IPS-NIHi11 (cell line): ENCODE measurements at places on chromosomes 1 and 21.

DNA sequence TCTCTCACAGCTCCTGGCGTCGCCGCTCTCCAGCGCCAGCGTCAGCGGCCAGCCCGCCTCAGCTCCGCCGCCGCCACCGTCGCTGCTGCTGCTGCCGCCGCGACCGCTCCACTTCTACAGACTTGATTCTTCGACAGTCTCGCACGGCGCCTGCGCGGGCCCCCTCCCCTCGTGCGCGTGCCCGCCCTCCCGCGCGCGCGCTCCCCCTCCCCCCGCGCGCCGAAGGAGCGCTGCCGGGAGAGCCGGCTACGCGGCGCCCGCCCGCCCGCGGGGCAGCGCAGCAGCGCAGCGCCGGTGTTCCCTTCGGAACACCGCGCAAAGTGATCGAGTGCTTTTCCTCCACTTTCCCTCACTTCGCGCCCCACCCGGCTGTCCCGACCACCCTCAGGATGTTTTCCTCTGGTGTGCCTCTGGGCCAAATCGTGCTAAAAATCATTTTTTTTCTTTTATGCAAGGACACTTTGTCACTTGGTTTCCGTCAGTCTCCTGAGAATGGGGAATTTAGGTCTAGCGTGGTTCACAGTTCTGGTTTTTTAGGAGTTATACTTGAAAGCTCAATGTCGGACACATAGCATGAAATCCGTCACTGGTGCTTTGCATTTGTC is at the start of gene IRF2BP2:
Gene IRF2BP2, minus strand, starts transcription at position 118 of the 605 bp plus-strand sequence. CDS start 684 bp downstream, outside the sequence.
- peak; percentile 89 for DNase-seq

DNA sequence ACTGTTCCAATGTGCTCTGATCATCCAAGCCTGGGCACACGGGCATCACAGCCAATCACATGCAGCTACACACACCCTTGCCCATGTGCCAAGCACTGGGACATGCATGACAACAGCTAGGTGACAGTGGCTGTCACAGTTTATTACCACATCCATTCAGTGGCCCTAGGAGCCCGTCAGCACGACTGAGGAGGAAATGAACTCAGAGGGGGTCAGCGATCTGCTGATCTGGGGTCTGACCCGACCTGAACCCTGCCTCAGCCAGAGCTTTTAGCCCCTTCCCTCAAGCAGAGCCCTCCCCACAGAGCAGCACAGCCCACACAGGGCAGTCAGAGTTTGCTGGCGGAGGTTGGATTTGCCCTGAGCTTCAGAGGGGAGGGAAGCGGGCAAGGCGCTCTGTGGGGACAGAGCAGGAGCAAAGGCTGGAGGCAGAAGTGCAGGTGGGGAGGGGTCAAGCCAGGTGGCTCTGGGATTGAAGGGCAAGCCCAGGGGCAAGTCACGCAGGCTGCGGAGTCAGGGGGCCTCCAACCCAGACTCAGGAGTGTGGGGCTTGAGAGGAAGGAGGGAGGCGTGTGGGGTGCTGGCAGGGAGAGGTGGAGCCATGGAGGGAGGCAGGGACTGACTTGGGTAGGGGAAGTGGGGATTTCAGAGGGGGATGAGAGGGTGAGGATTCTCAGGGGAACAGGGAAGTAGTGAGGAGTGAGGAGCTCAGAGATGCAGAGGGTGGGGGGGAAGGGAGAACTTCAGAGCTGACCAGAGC is 10.4 kb downstream of the SH3BGRL3 start:
- peak; percentile 49 for DNase-seq

DNA sequence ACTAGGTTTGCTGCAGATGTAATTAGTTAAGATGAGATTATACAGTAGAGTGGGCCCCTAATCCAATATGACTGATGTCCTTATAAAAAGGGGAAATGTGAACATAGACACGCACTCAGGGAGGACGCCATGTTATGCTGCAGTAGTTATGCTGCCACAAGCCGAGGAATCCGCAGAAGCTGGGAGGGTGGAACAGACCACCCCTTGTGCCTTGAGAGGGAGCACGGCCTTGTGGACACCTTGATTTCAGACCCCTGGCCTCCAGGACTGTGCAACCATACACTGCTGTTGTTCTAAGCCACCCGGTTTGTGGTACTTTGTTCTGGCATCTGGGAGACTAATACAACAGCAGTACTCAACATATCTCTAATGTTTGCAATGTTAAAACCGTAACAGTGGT is 57.9 kb upstream of the HIVEP3 start:
- DNase-seq, result no peak

- no peak for DNase-seq
These were observed 22.7 kb downstream of the FMO3 start for GRCh38 chr1:171113382-171113781.

DNA sequence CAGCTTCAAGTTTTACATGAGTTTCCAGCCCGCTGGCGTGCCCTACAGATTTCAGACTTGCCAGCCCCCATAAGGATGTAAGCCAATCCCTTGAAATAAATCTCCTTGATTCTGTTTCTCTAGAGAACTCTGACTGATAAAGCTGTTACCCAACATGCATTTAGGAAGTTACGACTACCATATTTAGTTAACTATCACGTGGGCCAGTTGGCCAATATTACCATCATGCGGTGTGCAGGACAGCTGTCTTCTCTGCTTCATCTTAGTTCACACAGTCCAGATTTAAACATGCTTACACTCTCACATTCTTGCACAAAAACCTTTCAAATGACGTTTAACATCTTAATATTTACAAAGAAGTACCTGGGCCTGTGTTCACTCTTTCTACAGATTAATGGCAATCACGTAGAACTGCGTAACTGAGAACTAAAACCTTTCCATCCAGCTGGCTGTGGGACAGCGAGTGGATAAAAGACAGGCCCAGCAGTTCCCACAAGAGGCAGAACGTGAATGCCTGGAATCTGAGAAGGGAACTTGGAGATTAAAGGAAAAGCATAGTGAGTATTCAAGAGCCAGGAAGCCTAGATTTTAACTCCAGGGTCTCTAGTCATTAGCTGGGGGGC is 20.8 kb downstream of the FAM177B start:
- no peak for DNase-seq

DNA sequence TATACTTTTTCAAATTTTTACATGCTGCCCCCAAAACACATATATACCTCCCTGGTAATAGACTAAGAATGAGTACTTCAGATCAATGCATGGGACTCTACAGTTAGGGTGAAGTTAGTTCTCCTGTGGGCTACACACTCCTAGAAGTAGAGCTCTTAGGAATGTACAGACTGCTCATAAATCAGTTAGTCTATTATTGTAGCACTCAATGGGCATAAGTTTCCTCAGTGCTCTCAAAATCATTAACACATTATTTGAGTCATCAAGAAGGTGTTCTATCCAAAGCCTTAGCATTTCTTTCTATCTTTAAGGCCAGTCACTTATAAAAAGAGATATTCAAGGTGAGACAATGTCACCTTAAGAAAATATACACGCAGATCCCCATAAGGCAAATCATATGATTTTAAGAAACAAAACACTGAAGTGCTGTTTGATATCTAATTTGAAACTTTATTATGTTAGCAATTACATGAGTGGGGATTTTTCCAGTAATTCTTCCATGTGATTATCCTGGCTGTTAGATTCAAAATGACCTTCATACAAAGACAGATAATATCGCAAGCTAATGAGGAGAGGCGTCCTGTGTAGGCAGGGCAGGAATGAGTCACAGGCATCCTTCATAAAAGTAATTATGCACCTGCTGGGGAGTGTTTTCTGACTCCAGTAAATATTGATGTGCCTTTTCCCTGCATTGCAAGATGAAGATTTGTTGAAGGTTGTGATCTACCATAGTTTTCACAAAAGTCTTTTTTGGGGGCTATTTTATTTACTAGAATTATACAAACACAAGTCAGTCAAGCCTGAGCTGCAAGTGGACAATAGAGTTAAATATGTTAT is 167.2 kb upstream of the ATP1B1 start:
- no peak for DNase-seq

DNA sequence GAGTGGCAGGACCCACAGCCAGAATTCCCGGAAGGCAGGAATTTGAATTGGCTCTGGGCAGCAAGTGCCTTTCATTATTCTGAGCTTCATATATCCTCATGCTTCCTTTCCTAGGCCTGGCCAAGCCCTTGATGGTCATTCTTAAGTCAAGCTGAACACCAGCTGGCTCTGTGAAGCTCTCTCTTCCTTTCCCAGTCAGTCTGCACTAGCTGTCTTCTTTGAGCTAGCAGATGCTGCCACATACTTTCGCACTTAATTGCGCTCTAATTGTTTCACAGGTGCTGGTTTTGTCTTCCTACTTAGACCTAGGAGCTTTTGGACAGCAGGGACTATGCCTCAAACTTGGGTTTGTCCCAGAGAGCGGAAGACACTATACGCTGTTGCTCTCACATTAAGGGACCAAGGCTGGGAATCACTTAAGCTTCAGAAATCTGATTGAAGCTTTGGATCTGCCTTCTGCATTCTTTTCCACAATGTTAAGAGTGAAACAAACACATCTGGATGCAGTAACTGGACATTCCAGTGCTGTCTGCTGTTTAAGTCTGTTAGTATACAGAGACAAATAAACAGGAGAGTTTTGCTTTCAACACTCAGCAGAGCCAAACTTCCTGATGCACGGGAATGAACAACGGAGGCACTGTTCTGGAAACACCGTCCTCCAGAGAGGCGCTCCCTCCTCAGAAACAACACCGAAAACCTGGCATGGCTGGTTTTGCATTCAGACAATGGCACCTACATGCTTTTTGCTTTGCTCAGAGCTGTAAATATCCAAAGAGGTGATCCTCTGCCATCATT is 2.2 kb downstream of the TLR5 start:
- DNase-seq, result no peak

DNA sequence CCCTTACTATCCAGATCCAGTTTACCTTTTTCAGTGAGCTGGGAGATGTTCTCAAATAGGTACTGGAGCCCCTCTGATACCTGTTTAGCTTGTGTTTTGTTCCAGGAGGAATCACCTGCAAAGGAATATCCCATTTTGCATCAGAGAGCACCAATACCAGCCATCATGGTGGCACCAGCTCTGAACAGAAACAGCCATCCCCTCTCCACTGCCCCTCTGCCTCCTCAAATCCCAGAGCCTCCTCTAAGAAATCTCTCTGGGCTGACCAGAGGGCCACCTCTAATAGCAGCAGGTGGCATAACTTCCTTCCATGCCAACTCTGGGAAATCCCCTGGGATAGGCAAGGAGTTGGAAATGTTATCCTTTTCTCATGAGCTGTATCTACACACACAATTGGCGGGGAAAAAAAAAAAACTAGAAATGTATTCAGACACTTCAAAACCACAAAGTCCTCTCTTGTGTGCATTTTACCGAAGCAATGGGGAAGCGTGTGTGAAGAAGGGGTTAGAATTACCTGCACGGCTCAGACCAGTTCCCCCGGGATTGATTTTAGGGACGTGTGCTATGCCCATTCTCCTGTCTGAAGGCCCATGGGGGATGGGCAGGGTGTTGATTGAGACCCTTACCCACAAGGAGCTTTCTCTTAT is 2.4 kb downstream of the PGLYRP4 start:
- no peak for DNase-seq

GRCh38 chr1:111570781-111571181 is 48.8 kb upstream of the RAP1A start:
- DNase-seq, result peak; percentile 42

DNA sequence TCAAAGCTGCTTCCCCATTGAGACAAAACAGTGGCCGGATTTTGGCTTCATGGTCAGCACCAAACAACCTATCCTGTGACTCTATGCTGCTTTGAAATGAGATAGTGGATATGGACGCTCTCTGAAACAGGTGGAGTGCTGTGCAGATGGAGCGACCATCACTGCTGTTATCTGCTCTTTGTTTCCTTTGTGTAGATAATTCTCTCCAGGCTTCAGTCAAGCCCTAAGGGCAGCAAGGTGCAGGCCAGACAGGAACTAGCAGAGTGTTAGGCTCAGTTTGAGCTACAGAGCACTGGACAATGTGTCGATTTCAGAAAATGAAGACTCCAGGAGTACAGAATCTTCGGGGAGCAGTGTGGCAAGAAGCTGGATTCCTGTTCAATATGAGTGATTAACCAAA is 4.8 kb upstream of the IRF6 start:
- no peak for DNase-seq

DNA sequence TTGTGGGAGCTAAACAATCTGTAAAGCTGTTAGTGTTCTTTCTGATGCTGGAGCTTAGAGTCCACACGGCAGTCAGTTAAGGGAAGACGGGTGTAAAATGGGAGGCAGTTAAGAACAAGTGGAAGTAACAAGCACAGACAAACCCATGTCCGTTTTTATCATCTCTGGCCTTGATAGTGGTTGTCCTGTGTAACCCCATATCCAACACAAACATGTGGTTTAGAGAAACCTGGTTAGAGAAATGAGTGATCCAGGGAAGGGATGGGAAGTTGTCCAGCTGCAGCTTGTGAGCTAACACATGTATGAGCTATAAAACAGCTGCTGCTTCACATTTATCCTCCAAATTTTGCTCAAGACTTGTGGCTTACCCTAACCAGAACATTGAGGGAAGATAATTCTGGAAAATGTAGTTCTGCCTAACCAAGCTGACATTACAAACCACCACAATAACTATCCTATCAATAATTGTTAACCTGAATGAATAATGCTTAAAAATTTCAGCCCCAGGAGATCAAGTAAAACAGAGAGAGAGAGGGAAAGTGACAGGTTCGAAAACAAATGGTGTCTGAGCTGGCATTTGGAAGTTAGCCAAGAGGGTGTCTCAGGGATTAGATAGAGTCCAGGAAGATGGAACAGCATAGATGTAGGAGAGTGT is 10.6 kb upstream of the C1orf162 start:
- DNase-seq, result no peak

DNA sequence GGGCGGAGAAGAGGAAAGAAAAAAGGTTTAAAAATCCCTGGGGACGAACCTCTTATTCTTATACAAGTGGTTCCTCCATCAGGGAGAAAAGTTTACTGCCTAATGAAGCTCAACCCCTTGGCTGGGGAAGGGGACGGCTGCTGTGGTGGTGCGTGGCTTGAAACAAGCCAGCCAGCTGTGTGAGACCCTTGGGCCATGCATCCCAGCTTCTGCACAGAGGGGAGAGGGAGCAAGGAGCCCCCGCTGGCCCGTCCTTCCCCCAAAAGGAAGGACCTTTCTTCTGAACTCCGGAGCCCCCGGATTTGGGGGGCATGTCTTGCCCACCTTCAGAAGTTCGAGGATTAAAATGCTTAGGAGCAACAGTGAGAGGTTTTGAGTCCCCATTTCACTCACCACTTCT is 67.3 kb downstream of the STUM start:
- DNase-seq, result no peak

DNA sequence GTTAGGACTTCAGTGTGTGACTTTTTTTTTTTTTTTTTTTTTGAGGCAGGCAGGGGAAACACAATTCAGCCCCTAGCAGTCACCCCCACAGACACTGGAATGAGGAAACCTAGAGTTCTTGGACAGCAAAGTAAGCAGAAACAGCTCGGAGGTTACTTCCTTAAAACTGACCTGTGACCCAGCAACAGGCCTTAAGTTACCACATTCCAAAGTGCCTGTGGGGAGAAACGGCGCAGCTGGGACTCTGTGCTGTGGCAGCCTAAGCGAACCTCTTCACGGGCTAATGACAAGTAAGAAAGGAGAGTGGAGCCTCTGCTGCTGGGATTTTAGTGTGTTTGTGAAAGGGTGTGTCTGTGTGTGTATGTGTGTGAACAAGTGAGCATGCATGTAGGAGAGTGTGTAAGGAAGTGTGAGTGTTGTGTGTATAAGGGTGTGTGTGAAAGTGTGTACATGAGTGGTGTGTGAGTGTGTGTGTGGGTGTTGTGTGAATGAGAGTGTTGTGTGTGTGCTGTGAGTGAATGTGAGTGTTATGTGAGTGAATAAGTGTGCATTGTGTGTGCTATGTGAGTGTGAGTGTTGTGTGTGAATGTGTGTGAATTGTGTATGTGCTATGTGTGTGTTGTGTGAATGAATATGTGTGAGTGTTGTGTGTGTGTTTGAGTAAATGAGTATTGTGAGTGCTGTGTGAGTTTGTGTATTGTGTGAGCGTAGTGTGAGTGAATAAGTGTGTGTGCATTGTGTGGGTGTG is 180.8 kb downstream of the BRINP2 start:
- no peak for DNase-seq
